Activated naive CD8-positive, alpha-beta T cell treated with anti-CD3 and anti-CD28 coated beads, Interleukin-2, amount 50 U/mL, for 16 hours (primary cell): ENCODE measurements at places on chromosomes 16 and 17.
A peak's percentile ranks its signal among the peaks of the same experiment; 100 is the strongest.

- DNase-seq, result no peak
Measured at GRCh38 chr17:71869293-71869692, 251.5 kb upstream of the SOX9 start.

- no peak for DNase-seq
Measured at GRCh38 chr17:29252101-29252791, 5.6 kb downstream of the CRYBA1 start.

DNA sequence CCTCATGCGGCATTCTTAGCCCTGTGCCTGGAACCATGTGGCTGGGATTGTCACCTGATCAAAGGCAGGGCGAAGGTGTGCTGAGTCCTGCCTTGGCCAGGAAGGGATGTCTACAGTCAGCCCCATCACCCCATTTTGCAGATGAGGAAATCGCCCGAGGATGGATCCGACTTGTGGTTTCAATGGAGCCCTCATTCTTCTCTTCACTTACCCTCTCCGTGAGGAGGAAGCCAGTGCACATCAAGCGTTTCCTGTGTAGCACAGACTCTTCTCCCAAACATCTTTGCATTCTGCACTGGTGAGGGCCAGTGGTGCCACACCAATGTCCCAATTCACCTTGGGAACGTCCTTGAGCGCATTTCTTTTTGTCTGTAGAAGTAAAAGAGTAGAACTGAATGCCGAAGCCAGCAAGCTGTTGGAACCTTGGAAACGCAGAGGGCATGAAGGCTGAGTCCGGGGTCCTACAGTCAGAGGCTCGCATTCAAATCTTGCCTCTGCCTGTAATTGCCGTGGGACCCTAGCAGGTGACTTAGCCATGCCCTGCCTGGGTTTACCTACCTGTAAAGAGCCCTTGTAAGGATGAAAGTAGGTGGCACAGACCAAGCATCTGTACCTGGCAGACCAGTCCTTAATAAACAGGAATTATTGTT is 85.4 kb downstream of the IRF8 start:
- DNase-seq, result no peak

DNA sequence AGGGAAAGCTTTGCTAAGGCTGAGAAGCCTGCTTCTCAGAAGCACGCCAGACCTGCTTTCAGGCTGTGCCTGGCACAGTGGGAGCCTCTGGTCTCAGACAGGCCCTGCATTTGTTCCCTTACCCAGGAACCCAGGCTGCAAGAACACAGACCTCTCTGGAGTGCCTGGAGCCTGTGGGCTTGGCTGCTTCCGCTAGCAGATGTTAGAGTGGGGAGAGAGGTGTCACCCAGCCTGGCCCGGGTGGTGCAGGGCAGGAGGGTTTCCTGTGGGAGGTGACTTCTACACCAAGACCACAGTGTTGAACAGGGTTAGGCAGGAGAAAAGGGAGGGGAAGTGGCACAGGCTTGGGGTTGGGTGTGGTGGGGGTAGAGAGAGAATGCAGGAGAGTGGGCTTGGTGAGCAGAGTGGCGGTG is 35.8 kb upstream of the ADGRG1 start:
- DNase-seq, result peak; percentile 25

- no peak for DNase-seq
Measured at GRCh38 chr16:86949116-86949515, 368.1 kb downstream of the C16orf95 start.

DNA sequence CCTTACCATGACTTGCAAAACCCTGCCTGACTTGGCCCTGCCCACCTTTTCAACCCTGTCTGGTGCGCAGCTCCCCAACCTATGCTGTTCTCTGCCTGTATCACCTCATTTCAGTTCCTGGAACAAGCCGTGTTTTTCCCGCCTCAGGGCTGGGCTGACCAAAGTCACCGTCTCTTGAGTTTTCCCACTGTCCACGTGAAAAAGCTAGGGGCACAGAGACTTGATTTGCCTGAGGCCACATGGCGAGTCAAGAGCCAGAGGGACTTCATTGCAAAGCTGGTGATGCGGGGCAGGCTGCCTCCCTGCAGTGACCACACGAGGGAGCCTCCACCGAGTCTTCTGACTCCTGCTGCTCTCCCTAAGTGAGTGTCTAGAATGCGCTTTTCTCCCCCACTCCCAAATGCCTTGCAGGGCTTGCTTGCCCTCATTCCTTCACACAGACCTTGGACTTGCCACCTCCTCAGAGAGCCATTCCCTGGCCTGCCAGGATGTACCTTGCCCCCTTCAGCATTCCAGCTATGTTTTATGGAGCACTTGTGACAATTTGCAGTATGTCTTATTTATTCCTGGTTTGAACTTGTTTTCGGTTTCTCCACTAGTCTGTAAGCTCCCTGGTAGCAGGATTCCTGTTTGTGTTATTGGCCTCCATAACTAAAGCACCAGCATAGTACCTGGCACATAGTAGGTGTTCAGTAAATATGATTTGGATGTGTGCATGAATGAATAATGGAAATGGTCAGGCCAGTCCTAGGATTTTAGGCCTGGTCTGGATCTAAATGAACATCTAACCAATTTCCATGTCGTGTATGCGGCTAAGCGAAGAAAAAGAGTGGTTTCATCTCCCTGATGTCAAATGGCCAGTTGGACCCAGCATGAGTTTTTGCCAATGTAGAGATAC is 252.3 kb downstream of the SNX29 start:
- DNase-seq, result no peak

DNA sequence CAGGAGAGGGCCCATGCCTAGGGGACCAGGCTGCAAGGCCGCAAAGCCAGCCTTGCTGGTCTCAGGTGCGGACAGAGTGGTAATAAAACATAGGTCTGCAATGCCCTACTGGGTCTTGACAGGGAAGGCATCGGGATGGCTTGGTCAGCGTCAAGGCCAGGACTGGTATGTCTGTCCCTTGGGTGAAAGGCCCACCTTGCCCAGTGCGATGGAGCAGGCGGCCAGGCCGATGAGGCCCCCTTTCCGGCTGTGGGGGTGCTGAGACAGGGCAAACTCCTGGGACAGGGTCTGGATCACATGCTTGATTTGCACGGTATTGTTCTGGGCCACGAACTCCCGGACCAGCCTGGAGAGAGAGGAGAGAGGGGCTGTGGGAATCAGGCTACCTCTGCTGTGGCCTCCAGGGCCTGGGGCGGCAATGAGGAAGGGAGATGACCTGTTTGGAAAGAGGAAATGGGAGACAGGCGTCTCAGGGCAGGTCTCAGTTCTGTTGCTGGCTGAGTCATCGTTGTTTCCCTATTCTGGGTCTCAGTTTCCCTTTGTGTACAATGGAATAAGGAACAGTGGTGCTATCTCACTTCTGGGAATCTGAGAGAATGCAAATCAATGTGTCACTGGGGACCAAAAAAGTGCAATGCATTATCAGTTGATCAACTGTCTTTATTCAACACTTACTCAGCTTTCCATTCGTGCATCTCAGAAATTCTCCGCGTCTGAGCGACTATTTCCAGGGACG is 14.8 kb downstream of the VAC14 start:
- no peak for DNase-seq

DNA sequence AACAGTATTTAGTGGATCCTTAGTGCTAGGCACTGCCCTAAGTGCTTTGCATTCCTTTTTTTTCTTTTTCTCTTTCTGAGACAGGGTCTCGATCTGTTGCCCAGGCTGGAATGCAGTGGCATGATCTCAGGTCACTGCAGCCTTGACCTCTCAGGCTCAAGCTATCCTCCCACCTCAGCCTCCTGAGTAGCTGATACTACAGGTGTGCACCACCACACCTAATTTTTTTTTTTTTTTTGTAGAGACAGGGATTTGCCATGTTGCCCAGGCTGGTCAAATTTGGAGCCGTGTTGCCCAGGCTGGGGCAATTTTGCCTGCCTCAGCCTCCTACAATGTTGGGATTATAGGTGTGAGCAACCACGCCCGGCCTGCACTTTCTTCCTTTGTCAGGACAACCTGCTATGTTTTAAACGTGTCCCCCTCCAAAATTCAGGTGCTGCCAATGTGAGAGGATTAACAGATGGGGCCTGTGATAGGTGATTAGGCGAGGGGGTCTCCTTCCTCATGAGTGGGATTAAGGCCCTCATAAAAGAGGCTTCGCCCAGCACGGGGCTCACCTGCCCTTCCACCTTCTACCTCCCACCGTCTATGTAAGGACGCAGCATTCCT is 5.4 kb downstream of the NQO1 start:
- DNase-seq, result no peak

GRCh38 chr17:63335831-63336230 is 110.3 kb downstream of the CYB561 start:
- no peak for DNase-seq

GRCh38 chr16:16071631-16072244 is 122.3 kb downstream of the ABCC1 start:
- DNase-seq, result no peak

- DNase-seq, result no peak
Measured at GRCh38 chr16:24749310-24749709, 19.9 kb downstream of the TNRC6A start.

DNA sequence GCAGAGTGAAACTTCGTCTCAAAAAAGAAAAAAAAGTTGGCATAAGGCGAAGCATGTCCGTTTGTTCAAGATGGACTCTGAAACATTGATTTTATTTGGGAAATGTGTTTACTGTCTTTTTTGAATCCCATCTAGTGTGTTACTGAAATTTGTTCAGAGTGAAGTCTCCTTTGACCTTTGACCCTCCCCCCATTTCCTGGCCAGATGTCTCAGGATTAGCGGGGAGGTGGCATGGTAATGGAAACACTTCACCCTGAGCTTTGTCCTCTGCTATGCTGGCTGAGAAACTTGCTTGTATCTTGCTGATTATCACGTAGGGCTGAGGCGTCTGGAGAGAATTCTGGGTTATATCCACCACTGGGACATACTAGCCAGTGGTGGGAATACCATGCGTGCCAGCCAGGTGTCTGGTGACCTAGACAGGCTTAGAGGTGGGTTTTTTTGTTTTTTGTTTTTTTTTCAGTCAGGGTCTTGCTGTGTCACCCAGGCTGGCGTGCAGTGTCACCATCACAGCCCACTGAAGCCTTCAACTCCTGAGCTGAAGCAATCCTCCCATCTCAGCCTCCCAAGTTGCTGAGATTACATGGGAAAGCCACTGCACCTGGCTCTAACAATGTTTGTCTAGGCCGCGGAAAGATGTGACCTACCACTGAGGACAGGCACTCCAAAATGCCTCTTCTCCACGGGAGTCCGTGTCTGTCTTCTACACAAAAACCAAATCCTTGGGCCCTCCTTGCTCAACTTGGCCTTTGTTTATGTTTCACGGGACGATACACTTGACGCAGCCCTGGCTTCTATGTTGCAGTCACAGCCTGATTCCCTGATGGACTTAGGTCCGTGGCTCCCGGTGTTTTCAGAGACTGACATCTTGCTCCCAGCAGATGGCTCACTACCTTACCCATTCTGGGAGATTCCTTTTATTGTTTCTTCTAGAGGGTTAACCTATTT is 6.6 kb upstream of the GALK1 start:
- no peak for DNase-seq

- DNase-seq, result no peak
Measured at GRCh38 chr17:72970246-72970645, 122.2 kb downstream of the SLC39A11 start.

DNA sequence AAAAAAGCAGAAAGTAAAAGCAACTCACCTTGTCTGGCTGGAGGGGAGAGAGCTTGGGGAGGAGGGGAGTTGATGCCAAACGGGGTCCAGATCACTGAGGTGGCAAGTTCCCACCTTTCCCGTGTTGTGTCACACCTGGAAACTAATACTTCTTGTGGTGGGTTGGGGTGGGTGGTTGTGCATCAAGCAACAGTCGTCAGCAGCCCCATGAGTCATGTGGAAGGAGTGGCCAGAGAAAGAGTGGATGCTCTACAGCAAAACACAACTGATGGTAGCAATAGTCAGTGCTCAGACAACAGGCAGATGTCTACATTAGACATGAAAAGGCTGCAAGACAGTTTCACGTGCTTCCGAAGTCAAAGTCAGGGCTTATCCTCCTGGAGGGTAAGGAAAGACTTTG is 35.4 kb downstream of the ARSG start:
- DNase-seq, result no peak

- DNase-seq, result no peak
Measured at GRCh38 chr16:77430787-77431585, 3.8 kb downstream of the ADAMTS18 start.

- DNase-seq, result no peak
Measured at GRCh38 chr16:12215277-12216105, 239.0 kb downstream of the SNX29 start.

DNA sequence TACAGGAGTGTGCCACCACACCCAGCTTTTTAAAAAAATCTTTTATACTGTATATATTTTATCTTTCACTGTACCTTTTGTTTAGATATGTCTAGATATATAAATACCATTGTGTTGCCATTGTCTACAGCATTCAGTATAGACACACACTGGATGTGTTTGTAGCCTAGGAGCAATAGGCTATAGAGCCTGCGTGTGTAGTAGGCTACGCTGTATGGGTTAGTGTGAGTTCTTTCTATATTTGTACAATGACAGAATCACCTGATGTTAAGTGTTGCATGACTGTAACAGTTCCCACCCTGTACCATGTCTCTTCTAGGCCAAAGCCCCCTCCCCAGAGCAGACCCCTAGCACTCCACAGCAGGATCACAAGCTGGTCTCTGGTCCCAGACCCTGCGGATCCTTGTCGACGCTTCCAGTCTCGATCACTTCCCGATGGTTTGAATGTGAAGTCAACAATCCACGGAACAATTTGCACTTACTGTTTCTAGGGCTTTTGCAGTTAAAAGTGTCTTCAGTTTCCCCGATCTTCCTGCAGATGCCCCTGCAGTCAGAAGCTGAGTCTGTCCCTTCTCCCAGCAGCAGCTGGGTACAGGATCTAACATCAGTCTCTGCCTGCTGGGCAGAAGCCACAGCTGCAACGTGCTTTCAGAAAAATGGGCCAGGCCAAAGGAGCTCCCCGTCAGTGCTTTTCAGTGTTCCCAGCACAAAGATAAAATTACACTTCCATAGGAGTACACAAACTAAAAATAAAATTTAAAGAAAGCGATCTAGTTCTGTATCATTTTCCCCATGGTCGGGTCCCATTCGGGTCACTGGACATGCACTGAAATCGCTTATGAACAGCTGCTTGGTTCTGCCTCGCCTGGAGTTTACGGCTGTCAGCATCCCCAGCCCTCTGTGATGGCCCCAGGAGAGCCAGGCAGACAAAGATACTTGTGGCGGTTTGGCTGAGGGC is 35.4 kb downstream of the ADAM11 start:
- DNase-seq, result no peak

DNA sequence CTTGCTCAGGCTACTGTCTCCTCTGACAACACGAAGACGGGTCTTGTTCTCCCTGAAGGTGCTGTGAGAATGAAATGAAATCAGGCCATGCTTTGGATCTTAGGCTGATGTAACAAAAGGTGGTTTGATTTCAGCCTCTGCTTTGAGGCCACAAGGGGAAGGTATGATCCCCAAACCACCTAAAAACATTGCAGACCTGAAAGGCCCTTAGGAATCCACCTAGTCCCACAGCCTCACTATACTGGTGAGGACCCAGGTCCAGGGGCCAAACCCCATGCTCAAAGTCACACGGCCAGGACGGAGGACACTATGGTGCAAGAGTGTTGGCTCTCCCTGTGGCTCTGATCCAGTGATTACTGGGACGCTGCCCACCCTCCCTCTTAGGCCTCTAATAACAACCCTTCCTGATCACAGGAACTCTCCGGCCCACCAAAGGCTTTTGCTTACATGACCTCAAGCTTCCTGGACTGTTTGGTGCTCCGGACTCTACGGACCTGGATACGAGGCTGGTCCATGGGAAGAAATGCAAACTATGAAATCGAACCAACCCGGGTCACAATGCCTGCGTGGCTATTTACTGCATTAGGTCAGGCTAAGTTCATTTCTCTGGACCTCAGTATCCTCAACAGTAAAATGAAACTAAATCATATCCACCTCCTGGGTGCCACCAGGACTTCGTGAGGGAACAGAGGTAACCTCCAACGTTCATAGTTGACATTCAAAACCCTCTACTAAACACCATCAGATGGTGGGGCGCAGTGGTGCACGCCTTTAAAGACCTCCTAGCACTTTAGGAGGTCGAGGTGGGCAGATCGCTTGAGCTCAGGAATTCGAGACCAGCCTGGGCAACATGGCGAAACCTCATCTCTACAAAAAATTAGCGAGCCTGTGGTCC is 1.5 kb downstream of the TRIM25 start:
- no peak for DNase-seq
